ENCODE measurements at places on chromosomes 5 and 9. TPM values are rescaled to one million over a fixed set of nuclear protein-coding genes. Genes with fewer than 3 reads are reported as not detected.

Gene CCL28
- 0.06 TPM for total RNA-seq

Gene JAKMIP2
- total RNA-seq: not detected

Gene RLN2
- 0.28 TPM for total RNA-seq

Gene CYLC2
- total RNA-seq: not detected

Gene IRX1
- not detected for total RNA-seq

Gene SNCAIP
- 0.05 TPM for total RNA-seq

Gene C5orf63
- 3.7 TPM for total RNA-seq

Gene GPRIN1
- total RNA-seq: 9.2 TPM

Gene SPATA31C1
- not detected for total RNA-seq

Gene COL23A1
- not detected for total RNA-seq

Gene PCA3
- not detected for total RNA-seq

Gene POLR3G
- 15.1 TPM for total RNA-seq

Gene GAS1
- 0.09 TPM for total RNA-seq

Gene SHISAL2B
- total RNA-seq: not detected

Gene FAM153A
- total RNA-seq: not detected

Gene AMBP
- total RNA-seq: 7.1 TPM

Gene PRUNE2
- total RNA-seq: not detected

Gene MYOT
- 0.13 TPM for total RNA-seq

Gene PCDHB10
- 0.06 TPM for total RNA-seq

Gene ZMYND19
- 60.4 TPM for total RNA-seq

Gene IFNA2
- total RNA-seq: not detected

Gene SLCO6A1
- total RNA-seq: not detected

Gene SLC36A2
- total RNA-seq: not detected

Gene MELK
- total RNA-seq: 68.7 TPM

Gene TYRP1
- total RNA-seq: 0.17 TPM

Gene PCDHB14
- 0.06 TPM for total RNA-seq

Gene CA9
- 6.0 TPM for total RNA-seq

Gene GABRG2
- not detected for total RNA-seq

Gene CCL27
- total RNA-seq: 0.33 TPM

Gene MARVELD2
- total RNA-seq: 2.5 TPM

Gene SNX18
- total RNA-seq: 6.4 TPM

Gene LOX
- total RNA-seq: 1.4 TPM

Gene HSD17B4
- 58.1 TPM for total RNA-seq

Gene C5orf52
- total RNA-seq: not detected

Gene WDR38
- 0.14 TPM for total RNA-seq

Gene IFNE
- 0.72 TPM for total RNA-seq

Gene FGF18
- total RNA-seq: 3.2 TPM

Gene GCNT4
- total RNA-seq: 0.29 TPM

Gene PCDHGA8
- total RNA-seq: 0.02 TPM

Gene PANK3
- total RNA-seq: 16.7 TPM

Gene PCDHA1
- 0.14 TPM for total RNA-seq

Gene MYOZ3
- 0.06 TPM for total RNA-seq

Gene IL9
- not detected for total RNA-seq

Gene ARL15
- total RNA-seq: 4.4 TPM

Gene IQGAP2
- total RNA-seq: 2.0 TPM

Gene LHFPL2
- 54.0 TPM for total RNA-seq

Gene TSSK1B
- total RNA-seq: not detected

Gene HTR1A
- total RNA-seq: not detected

Gene DOCK2
- 3.1 TPM for total RNA-seq

Gene NR2F1-AS1
- 2.7 TPM for total RNA-seq

Gene SURF2
- 47.8 TPM for total RNA-seq

Gene PCDHGA6
- total RNA-seq: 0.22 TPM

Gene SMIM3
- 21.6 TPM for total RNA-seq

Measured in A549 treated with AZD2906 at 1 μM for 4 hours (cell line).